MCF 10A (cell line): ENCODE measurements at places on chromosomes 7 and 10. TPM values are rescaled to one million over a fixed set of nuclear protein-coding genes. Genes with fewer than 3 reads are reported as not detected.

DNA sequence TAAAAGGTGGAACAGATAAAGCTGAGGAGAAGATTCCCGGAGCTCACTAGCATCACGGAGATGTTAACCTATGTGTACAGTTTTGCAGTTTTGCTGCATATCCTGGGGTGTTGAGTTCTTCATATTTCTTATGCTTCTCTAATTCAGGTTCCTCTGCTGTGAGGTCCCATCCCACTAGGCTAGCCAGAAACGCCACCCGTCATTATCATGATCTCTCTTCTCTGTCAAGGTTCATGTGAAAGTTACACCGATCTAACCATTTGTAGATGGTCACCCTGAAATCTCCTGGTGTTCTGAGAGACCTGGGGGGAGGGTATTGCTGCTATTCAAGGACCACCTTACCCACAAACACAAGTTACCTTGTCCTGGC, 136.3 kb downstream of the CCDC71L start:
- DNase-seq, result no peak

The PNLIPRP2 gene
- not detected in 2 replicates for total RNA-seq

DNA sequence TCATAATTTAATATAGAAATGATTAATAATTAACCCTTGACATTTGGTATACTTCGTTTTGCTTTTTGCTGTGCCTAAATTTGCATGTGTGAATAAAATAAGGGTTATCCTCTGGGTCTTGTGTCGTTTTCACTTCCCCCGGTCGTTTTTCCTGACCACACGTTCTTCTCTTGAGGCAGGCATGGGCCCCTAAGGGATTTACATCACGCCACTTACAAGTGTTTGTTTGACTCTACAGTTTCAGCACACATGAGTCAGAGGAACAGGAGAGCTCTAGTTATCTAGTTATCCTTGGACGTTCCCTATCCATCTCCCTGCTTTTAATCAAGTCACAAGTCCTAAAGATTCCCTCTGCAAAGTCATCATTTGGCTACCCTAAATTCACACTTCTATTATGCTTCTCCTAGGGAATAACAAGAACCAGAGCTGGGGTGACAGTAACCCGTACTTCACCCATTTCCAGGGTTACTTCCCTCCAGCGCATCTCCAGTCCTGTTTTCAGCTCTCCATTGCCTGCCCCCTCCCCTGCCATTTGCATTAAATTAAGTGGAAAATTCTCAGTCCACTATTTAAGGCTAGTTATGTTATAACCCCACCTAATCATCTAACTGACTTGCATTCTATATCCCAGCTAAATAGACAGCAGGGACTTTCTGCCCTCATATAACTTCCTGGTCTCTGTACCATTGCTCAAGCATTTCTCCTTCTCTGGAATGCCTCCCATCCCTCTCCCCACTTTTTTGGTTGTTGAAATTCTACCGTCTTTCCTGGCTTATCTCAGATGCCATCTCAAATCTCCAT, 206.9 kb downstream of the PTEN start:
- DNase-seq, result no peak

GRCh38 chr10:8049865-8050555, 4.5 kb upstream of the GATA3 start:
- DNase-seq, result no peak

The KAT6B gene
- 16.4 and 18.3 TPM in 2 replicates for total RNA-seq

The TMEM196 gene
- not detected in 2 replicates for total RNA-seq

GRCh38 chr7:74070619-74070921, 13.0 kb upstream of the LIMK1 start:
- DNase-seq, result no peak

DNA sequence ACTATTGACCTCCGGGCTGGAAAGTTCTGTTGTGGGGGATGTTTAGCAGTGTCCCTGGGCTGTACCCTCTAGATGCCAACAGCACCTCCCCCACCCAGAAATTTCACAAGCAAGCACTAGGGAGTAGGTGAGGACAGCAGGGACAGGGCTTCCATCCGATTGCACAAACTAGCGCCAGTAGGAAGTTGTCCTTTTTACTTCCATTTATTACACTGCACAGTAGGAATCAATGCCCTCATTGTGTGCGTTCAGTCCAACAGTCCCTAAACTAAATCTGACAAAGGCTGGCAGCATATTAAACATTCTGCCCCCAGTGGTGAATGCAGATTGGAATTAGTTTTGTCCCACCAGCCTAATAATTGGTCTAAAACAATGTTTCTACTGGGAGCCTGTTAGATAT, 6.4 kb upstream of the SOSTDC1 start:
- no peak for DNase-seq

DNA sequence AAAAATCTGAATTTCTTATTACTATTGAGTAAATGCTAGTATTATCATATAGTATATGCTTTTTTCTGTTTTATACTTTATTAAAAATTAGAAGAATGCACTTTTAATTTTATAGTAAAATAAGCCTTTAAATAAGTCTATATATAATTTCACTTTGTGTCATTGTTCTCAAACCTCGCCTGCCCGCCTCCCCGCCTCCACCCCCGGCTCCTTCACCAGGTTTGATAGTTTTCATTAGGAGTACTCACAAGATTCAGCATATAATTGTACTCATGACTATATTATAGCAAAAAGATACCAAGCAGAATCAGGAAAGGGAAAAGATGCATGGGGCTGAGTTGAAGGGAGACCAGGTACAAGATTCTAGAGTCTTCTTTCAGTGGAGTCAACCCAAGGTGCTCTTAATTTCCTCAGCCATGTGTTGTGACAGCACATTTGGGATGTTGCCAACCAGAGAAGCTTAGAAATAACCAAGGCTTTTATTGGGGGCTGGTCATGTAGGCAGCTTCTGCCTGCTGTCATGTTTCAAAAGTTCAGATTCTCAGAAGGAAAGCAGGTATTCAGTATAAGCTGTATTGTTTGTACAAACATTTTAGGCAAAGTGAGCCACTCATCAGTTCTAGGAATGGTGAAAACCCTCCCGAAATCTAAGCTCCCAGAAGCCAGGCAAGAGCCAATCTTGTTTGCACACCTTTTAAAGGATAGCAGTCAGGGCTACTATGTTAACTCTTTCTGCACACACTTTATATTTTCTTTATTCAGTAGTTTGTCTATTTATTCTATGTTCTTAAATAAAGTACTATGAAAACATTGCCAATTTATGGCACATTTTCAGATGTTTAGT, 12.3 kb downstream of the NHLRC2 start:
- DNase-seq, result no peak

The UMAD1 gene
- 7.1 and 11.1 TPM in 2 replicates for total RNA-seq

DNA sequence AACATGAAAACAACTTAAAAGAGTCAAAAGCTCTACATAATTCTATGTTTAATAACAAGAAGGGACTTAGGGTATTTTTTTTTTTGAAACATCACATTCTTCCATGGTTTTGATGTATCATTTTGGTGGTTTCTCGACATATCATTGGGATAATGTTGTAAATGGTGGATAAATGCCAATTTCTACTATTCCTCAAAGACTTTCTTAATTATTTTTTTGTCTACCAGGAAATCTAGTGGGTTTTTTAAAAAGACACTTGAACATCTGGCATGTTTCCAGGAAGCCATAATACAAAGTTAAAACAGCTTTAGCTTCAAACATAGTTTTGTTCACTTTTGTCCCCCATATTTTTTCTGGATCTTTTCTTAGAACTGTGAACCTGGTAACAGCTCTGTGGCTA, 200.4 kb downstream of the DKK1 start:
- DNase-seq, result no peak

GRCh38 chr7:94760446-94761100, 104.6 kb upstream of the SGCE start:
- no peak for DNase-seq

The ADCY1 gene
- 0.61 and 0.79 TPM in 2 replicates for total RNA-seq

- DNase-seq, result no peak
Measured at GRCh38 chr7:36416251-36416650, 26.6 kb downstream of the ANLN start.

DNA sequence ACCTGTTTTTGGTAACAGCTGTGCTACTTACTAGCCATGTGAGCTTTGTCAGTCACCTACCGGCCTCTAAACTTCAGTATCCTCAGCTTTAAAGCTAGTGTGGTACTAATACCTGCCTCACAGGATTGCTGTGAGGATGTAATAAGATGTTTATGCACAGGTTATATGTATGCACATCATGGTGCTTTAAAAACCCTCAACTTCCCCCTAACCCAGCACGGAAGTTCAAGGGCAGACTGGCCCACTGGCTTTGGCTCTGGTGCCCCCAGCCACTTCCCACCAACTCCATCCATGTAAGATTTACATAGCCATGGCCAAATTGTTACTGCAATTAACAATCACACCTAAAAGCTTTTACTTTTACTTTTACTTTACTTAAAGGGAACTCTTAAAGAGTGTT, 676.0 kb upstream of the GALNT17 start:
- DNase-seq, result no peak

DNA sequence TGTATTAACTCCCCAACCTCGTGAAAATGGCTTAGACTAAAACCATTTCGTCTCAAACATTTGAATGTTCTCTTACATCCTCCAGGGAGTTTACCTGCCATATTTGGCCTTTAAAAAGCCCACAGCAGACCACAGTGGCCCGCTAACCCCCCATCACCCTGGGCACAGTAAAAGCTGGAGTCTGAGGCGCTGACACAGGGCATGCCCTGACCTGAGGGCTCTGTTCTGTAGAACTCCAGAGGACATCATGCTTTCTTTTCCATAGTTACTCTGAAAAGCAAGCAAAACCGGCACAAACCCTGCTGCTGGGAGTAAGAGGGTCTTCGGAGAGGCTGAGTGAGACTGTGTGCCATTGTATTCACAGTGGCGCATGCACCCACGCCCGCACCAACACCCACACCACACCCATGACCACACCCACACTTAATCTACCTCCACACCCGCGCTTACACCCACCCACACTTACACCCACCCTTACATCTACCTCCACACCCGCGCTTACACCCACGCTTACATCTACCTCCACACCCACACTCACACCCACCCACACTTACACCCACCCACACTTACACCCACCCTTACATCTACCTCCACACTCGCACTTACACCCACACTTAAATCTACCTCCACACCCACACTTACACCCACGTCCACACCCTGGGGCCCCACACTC, 32.1 kb downstream of the LRRC27 start:
- DNase-seq, result no peak

The C10orf53 gene
- total RNA-seq, result not detected in 2 replicates

DNA sequence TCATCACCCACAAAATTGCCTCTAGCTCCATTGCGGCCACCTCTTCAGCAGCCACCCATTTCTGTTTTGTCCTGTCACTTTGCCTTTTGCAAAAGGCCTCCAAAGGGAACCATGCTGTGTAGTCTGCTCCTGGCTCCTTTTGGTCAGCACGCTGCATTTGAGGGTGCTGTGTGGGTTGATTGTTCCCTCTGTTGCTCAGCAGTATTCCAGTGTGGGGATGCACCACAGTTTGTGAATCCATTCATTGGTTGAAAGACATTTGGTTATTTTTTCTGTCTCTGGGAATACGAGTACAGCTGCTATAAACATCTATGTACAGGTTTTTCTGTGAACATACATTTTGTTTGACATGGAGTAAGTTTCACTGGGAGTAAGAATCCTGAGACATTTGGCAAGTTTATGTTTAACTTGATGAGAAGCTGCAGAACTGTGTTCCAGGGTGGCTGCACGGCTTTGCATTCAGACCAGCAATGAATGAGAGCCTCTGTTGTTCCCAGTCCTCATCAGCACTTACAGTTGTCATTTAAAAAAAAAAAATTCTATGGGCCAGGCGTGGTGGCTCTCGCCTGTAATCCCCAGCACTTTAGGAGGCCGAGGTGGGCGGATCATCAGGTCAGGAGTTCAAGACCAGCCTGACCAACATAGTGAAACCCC, 82.3 kb downstream of the UBE3C start:
- DNase-seq, result no peak

GRCh38 chr7:30269490-30269889, 14.9 kb upstream of the ZNRF2 start:
- DNase-seq, result no peak

The GNAI1 gene
- 27.6 and 30.4 TPM in 2 replicates for total RNA-seq

DNA sequence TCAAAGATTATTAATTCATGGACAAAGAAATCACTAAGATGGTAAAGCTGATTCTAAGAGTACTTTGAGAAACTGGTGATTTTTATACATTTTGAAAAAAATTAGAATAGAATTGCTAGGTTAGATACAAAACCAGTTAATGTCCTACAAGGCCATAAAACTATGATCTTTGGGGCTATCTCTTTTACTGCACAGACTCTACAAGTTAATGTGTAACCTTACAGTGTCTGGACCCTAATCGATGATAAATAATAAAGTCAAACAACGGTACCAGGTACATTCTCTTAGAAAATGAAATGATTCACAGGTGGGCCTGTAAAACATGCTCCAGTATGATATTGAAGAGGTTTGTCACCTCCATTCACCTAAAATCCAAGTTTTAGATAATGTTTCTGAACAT, 199.8 kb upstream of the LYZL1 start:
- no peak for DNase-seq

The HOXA11 gene
- total RNA-seq, result 0.29 and 0.84 TPM in 2 replicates

The GNGT1 gene
- total RNA-seq, result not detected in 2 replicates

GRCh38 chr7:86920154-86920553, 139.3 kb downstream of the ELAPOR2 start:
- no peak for DNase-seq

DNA sequence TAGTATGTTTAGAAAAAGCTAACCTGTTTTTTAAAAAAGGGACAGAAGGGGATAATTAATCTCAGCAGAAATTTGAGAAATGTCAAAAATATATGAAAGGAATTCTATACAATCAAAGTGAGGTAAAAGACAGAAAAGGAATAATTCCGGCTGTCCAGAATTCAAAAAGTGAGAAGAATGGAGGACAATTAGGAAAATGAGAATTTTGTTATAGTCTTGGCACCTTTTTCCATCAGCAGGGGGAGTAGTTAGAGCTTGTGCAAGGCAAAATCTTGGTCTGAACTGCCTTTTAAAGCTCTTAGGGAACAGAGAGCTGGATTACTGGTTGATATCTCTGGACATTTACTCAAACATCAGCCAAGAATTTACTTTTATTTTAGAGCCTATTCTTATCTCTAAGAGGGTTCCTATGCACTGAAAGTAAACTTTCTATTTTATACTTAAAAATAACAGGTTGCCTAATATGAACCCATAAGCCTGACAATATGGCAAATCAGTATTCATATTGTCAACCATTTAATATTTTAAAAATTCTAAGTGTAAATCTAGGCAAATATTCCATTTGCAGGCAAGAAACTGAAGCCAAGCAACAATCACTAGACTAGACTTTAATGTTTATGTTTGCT, 185.6 kb downstream of the ANK3 start:
- peak; percentile 52 for DNase-seq

DNA sequence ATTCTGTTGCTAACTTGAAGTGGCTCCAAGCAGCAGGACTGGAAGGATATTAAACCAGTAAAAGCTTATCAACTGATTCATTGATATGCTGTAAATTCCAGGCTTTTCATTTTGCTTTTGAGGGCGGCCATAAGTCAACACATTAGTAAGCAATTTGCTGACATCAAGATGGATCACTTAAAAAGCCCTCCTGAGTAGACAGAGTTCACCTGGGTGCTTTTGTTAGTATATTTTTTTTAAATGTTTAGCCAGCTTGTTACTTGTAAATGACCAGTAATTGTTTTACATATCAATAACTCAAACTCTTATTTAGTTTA, 26.5 kb downstream of the RNF32 start:
- DNase-seq, result no peak

DNA sequence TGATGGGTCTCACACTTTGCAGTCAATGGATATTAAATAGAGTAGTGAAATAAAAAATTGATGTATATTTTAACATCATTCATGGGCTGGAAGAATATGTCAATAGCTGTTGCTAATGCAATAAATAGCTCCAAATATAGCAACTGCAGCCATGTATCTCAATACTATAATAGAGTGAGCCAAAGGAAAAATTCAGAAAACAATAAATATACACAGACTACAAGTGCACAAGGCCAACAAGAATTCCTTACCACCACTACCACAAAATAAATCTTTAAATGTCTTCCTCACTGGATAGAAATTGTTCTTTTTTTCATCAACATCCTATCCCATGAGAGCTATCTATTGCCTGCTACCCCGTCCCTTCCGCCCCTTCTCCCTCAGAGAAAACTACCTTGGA, 113.1 kb upstream of the TRIM24 start:
- DNase-seq, result no peak
